ENCODE measurements at places on chromosomes 5 and 9.

DNA sequence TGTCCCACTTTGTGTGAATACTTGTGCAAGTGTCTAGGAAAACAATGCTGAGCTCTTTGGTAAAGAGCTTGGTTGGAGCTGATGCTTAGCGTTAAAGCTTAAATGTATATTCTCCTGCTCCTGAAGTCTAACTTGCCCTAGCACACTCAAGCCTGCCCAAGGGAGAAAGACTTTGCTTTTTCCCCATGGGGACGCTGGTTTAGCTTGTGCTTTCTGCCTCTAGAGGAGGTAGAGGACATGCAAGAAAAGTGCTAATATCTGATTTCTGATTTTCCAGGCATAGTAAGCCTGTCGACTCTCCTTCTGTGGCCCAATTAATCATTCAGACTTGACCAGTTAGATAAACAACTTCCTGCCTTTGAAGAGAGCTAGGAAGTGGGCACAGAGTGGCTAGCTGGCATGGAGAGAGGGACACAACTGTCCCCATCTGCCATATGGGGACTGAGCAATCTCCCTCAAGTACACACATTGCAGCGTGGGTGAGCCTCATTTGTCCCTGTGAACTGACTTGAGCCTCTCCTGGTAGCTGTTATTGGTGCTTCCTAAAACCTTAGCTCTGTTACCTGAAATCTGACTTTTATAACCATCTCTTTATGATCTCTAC lies 348.4 kb downstream of the BRINP1 start:
- no peak for DNase-seq

- DNase-seq = no peak
These were observed 88.0 kb downstream of the ARL15 start for GRCh38 chr5:54222336-54222735.

DNA sequence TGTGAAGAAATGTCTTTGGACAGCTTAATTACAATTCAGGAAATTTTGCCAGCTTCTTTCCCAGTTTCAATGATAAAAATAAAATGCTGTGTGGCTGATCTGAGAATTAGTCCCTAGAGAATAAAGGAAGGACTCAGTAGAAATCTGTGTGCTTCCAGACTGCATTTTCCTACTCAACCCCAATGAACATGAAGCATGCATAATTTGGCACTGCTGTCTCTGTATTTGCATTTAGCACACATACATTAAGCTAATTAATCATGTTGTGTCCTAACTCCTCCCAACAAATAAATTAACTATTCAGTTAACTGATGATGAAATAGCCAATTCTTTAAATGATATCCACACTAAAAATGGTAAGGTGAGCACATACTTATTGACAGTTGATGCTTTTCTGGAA lies 380.0 kb upstream of the RORB start:
- DNase-seq = no peak

GRCh38 chr5:148445578-148445977 lies 61.8 kb downstream of the FBXO38 start:
- no peak for DNase-seq

- DNase-seq = no peak
These were observed 153.3 kb downstream of the AUH start for GRCh38 chr9:91208419-91208745.

DNA sequence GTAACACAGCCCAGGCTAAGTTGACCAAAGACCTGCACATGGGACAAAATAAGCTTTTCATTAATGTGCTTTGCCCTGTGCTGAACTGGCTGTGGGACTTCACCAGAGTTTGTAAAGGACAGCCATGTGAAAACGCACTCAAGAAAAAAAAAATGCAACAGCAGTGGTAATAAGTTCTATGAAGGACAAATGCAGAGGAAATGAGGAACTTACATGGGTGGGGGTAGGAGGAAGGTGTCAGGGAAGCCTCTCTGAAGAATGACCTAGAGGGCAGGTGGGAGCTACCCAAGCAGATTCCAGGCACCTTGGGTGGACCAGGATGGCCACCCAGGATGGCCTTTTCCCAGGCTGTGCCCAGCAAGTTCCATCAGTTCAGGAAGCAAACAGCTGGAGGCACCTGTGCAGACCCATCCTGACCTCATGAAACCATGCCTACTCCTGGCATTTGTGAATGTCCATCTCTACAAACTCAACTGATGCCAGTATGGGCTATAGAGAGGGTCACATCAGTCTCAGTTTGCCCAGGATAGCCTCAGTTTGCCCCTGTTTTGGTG lies 6.7 kb upstream of the PHF2 start:
- DNase-seq = no peak

DNA sequence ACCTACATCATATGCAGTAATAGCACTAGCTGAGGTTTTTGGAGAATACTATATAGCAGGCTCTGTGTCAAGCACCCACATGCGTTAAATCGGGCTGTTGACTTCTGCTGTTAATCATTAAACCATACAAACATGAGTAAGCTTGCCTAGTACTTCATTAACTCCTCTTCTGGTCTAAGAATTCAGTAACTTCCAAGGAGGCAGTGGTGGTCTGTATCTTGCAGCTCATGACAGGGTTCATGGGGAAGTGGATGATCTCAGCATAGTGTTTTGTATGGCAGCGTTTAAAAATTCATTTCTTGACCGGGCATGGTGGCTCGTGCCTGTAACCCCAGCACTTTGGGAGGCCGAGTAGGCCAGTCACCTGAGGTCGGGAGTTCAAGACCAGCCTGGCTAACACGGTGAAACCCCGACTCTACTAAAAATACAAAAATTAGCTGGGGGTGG lies at the start of gene HAVCR1:
TSS of gene HAVCR1 (minus strand) at position 24 of the 447 bp plus-strand sequence. CDS start 1,173 bp downstream, outside the sequence.
- DNase-seq = no peak

- no peak for DNase-seq
These were observed at the start of gene KCNMB1 for GRCh38 chr5:170388818-170389549. KCNMB1 (minus strand) TSS chr5:170389367; CDS start chr5:170385447, 3,920 bp downstream.

- DNase-seq = no peak
These were observed 4.8 kb downstream of the DYNC2I2 start for GRCh38 chr9:128651798-128652197.

GRCh38 chr9:104386425-104387069 lies 117.5 kb upstream of the OR13F1 start:
- no peak for DNase-seq

GRCh38 chr9:116572095-116572748 lies 114.9 kb upstream of the TRIM32 start:
- DNase-seq = no peak

DNA sequence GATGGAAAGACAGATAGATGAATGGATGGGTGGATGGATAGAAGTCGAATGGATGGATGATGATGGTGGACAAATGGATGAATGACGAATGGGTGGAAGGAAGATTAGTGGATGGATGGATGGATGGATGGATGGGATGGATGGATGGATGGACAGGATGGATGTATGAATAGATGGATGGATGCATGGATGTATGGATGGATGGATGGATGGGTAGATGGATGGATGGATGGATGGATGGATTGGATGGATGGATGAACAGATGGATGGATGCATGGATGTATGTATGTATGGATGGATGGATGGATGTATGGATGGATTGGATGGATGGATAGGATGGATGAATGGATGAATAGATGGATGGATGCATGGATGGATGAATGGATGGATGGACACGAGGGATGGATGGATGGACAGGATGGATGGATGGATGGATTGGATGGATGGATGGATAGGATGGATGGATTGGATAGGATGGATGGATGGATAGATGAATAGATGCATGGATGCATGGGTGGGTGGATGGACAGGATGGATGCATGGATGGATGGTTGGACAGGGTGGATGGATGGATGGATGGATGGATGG lies 52.4 kb downstream of the DUSP1 start:
- no peak for DNase-seq
